Activated CD8-positive, alpha-beta memory T cell treated with anti-CD3 and anti-CD28 coated beads, Interleukin-2, amount 10 ng/mL, durations not matched to agents 7 days and 5 days (primary cell): ENCODE measurements at places on chromosomes 1 and 21. TPM values are rescaled to one million over a fixed set of nuclear protein-coding genes. Genes with fewer than 3 reads are reported as not detected.

GRCh38 chr1:13699936-13700520 lies at the start of gene PRDM2:
Gene PRDM2 (plus strand): TSS chr1:13700188. CDS start chr1:13715606, 15,418 bp downstream.
- DNase-seq = peak; percentile 66

DNA sequence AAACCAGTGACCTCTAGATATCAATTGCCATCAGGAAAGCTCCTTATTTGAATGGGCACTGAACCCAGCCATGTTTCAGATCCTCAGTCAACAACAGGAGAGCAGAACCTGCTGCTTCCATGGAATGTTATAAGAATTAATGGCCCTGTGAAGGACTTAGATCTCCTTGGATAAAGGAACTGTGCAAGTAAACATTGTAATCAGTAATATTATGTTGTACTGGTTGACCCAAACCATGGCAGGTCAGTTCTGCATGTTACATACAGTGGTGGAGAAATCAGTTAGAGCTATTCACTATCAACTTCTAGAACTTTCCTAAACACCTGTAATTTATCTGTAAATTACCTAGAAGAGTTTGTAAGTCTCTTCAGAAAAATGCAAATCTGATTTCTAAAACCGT lies 11.2 kb upstream of the CLDN8 start:
- DNase-seq = no peak

GRCh38 chr1:29357452-29357851 lies 121.1 kb downstream of the PTPRU start:
- no peak for DNase-seq

GNAT2 gene
- not detected for total RNA-seq

DNA sequence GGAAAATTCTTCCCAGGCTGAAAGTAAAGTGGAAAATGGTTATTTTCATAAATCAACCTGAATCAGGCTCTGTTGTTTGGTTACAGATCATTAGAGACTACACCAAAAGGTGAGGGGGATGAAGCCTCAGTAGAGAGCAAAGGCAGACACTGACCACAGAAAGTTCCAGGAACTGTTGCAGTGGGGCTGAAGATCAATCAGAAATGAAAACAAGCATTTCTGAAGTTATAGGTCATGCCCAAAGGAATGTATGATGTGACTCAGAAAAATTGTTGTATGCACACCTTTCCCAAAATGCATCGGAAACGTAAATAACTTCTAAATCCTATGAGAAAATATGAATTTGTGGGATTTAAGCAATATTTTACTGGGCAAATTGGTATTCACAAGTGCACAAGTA lies 63.3 kb downstream of the FYB2 start:
- no peak for DNase-seq

GRCh38 chr1:23793861-23794731 lies 3.2 kb downstream of the LYPLA2 start:
- DNase-seq = no peak
